AG04449 (cell line): ENCODE measurements at places on chromosomes 5 and 9.

- no peak for DNase-seq
These were observed 45.6 kb downstream of the NNT start for GRCh38 chr5:43648499-43649124.

DNA sequence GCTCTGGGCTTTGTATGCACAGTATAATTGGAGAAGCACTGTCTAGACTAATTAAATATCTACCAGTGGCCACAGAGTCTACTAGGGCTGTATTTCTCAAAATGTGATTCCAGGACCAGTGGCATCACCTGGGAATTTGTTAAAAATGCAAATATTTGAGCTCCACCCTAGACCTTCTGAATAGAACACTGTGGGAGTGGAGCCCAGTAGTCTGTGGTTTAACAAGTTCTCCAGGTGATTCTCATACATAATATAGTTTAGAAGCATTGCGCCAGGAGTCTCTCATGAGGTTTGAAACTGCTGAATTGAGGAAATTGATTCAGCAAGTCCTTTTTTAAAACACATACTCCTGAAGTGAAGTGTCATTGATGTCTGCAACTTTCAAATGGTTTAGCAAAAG, 74.7 kb downstream of the FCHO2 start:
- DNase-seq = no peak

- DNase-seq = no peak
These were observed 225.8 kb upstream of the DAPK1 start for GRCh38 chr9:87271696-87272477.

GRCh38 chr5:132771503-132771998, 5.5 kb downstream of the SEPTIN8 start:
- no peak for DNase-seq

DNA sequence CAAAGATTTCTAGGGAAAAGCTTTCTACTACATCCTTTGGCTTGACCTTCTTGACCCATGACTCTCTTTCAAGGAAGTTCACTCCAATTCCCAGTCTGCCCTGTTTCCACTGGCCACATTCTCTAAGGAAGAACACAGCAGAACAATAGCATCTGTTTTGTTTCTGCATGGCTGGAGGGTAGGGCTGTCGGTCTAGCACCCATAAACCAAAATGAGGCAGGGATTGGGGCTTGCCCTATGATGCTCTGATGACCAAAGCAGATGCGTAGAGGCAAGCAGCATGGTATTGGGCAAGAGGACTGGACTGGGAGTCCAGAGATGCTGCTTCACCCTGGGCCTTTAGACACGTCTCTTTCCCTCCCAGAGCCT, 24.1 kb downstream of the GOLGA2 start:
- DNase-seq = no peak

DNA sequence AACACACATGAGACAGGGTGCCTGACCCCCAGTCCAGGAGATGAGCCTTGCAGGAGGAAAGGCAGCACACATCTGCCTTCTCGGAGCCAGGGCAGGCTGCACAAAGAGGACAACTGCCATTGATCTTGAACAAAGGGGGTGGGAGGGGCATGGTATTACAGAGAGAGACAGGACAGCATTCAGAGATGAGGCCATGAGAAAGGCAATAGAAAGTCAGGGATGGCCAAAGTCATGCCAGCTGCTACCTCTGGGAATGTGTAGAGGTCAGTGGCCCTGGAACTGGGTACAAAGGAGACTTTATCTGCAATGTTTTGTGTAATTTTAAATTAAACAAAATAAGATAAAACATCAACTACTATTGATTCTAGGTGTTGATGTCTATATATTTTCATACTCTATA, 43.2 kb downstream of the WDR36 start:
- DNase-seq = no peak

DNA sequence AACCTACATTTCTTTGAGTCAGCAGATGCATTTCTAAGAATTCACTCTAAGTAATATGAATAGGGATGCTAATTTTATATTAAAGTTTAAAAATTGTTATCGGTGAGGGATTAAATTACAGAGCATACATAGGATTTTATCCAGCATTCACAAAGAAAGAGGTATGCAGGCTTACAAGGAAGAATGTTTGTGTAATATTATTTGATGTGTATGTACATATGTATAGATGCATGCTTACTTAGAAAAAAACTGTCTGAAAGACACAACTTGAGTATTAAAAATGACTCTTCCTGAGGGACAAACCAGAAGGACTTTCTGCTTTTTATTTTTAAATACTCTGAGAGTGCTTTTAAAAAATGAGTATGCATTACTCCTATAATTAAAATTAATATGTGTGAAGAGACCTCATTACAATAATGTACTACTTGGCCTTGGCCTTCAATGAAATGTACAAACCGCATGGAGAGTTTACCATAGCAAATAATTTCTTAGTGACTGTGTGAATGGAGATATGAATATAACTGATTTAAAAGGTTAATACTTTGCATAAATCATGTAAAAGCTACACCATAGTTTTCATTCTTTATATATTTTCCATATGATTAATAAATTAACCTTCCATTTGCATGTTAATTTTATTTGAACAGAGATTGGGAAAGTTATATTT, 77.0 kb downstream of the GDA start:
- DNase-seq = no peak

DNA sequence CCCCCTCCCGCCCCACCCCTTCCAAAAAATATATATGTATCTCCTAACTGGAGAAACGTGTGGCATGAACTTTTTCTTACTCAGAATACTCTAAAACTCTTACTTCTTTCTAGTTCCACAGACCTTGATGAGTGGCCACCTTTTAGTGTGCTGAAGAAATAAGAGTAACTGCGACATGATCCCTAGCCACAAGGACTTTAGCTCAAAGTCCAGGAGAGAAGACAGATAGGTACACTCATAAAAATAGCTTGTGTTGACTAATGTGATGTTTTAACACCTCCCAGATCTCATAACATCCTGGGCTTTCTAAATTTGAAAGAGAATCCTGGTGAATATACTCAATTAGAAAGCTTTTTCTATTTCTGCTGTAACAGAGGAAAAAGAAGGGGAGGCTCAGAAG, 1005.0 kb upstream of the DMAC1 start:
- no peak for DNase-seq

DNA sequence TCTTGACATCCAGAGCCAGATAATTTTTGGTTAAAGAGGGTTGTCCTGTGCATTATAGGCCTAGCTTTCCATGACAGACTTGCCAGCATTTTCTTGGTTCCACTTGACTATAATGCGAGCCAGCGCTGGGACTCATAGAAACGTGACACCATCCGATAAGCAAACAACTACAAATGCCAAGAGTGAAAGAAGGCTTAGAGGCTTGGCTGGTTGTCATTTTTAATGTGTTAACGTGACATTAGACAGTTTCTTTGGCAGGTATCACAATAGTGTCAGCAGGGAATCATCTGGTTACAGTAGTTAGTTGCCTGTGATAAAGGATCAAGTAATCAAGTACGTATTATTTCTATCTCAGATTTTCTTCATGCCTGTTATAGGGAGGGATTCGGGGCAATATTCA, 20.0 kb upstream of the LIFR start:
- DNase-seq = no peak
